ENCODE measurements at places on chromosomes 6 and 20.
A peak's percentile ranks its signal among the peaks of the same experiment; 100 is the strongest.

DNA sequence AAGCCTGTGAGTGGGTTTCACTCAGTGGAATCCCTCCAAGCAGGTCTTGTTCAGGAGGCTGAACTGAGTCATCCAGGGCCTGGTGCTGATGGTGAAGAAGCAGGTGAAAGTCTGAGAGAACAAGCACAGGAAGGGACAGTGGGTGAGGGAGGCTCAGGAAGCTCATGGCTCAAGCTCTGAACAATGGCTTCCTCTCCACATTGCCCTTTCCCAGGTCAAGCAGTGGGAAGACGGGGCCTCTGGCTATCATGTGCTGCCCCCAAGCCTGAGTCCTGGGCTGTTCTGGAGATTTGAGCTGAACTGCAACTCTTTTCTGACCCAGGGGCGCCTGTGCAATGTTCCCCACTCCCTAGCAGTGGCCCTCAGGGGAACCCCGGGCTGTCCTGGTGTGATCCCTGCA lies 3.4 kb downstream of the CST9L start:
- no peak for DNase-seq

DNA sequence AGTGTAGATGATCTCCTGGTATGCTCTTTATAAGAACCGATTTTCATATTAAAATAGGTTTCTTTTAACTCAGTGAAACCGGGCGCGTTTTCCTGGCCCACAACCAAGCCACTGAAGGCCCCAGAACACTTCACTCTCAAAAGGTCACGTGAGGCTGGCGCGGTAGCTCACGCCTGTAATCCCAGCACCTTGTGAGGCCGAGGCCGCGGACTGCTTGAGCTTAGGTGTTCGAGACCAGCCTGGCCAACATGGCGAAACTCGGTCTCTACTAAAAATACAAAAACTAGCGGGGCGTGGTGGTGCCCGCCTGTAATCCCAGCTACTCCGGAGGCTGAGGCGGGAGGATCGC lies 402 bp upstream of the TAF8 start:
- peak; percentile 81 for DNase-seq

GRCh38 chr6:34341481-34341971 lies 50.9 kb downstream of the NUDT3 start:
- no peak for DNase-seq

GRCh38 chr20:62879275-62880146 lies 17.9 kb upstream of the TCFL5 start:
- DNase-seq, result no peak

DNA sequence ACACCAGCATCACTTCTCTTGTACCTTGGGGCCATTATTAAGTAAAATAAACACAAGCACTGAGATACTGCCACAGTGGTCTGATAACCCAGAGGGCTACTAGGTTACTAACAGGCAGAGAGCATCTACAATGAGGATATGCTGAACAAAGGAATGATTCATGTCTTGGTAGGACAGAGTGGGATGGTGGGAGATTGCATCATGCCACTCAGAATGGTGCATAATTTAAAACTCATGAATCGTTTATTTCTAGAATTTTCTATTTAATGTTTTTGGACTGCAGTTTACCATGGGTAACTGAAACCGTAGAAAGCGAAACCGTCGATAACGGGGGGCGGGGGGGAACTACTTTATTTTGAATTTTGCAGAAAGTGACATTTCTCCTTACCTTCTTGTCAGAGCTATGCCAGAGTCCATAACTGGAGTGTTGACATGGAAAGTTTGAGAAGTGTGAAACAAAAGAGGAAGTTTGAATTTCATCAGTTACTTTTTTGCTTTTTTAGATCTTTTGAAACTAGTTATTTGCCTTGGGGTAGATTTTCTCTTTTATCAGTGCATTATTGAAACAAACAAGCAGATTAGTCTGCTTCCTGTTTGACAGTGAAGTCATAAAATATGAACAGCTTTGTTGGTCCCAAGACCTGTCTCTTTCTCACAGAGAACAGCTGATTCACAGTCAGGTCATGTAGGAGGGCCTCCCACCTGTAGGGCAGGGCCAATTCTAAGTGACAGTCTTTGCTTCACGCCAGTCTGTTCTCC lies 124.9 kb downstream of the KLHL32 start:
- DNase-seq, result peak; percentile 28

DNA sequence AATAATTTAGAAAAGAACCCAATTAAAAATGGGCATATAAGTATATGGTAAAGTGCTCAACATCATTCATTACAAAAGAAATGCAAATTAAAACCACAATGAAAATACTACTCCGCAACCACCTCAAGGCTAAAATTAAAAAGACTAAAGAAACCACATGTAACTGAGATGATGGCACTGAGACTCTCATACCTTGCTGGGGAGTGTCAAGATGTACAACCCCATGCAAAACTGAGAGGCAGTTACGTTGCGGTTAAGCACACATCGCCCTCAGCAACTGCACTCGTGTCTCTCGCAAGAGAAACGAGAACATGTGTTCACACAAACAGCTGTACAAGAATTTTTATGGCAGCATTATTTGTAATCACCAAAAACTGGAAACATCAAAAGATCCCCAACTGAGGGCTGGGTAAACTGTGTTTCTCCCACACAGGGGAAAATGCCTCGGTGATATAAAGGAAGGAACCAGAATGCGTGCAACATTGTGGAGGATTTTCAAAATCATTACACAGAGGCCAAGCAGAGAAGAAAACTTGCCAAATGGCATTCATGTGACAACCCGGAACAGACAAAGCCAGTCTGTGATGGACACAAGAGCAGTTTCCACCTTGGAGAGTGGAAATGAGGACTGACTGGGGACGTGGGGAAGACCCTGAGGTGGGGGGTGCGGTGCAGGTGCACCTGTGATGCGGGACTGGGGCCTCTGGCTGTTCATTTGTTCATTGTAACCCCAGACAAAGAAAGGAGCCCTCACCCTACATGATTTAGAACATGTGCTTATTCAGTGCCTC lies 144.9 kb downstream of the WDR27 start:
- no peak for DNase-seq

- no peak for DNase-seq
Observed at GRCh38 chr6:6393069-6393529, 72.6 kb upstream of the F13A1 start.

GRCh38 chr20:61799928-61800327 lies 265.8 kb downstream of the TAF4 start:
- no peak for DNase-seq

- peak; percentile 67 for DNase-seq
Observed at GRCh38 chr6:31498748-31499147, 803 bp downstream of the MICB start.

- no peak for DNase-seq
Observed at GRCh38 chr6:35473075-35473849, 5.1 kb downstream of the RPL10A start.

- DNase-seq, result peak; percentile 52
Observed at GRCh38 chr6:152669895-152670294, 27.8 kb upstream of the MYCT1 start.

GRCh38 chr20:41617059-41617901 lies 897 bp downstream of the CHD6 start:
- DNase-seq, result peak; percentile 60

- DNase-seq, result no peak
Observed at GRCh38 chr6:111843347-111844147, 29.7 kb downstream of the FYN start.

DNA sequence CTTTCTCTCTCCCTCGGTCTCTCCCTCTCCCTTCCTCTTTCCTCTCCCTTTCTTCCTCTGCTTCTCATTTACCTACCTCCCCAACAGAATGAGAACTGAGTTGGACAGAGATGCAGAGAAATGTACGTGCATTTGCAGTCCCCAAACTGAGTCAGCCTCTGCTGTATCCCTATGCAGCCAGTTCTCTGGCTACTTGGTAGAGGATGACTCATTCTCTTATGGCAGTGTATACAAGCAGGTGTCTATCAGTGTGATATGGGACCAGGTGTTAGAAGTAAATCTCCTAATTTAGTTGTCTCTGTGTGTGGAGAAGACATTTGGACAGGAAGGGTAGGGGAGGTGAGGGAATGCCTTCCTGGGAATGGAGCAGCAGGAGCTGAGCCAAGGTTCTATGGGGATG lies 470.8 kb downstream of the CD109 start:
- peak; percentile 89 for DNase-seq

GRCh38 chr6:91142154-91142553 lies 555.3 kb upstream of the MAP3K7 start:
- no peak for DNase-seq

GRCh38 chr6:151576633-151577032 lies 82.8 kb downstream of the CCDC170 start:
- DNase-seq, result no peak

GRCh38 chr6:161503570-161503969 lies 229.7 kb upstream of the AGPAT4 start:
- DNase-seq, result no peak

DNA sequence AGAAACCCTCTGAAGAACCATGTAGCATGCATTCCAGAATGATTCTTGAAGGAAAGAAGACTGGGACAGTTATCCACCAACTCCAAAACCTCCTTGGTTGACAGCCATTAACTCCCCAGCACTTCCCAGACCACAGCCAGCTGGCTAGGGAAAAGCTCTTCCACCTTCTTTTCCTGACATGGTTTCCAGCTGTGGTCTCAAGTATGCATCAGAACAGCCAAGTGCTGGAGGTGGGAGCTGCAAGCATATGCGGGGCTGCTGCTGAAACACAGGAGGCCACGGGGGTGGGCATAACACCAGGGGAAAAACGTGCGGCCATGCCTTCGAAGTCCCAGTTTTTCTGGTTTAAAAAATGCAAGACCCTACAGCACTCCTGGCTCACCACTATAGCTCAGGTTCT lies 108.0 kb upstream of the FAM184A start:
- no peak for DNase-seq

- DNase-seq, result no peak
Observed at GRCh38 chr20:36644706-36645095, 1.3 kb downstream of the SLA2 start.

DNA sequence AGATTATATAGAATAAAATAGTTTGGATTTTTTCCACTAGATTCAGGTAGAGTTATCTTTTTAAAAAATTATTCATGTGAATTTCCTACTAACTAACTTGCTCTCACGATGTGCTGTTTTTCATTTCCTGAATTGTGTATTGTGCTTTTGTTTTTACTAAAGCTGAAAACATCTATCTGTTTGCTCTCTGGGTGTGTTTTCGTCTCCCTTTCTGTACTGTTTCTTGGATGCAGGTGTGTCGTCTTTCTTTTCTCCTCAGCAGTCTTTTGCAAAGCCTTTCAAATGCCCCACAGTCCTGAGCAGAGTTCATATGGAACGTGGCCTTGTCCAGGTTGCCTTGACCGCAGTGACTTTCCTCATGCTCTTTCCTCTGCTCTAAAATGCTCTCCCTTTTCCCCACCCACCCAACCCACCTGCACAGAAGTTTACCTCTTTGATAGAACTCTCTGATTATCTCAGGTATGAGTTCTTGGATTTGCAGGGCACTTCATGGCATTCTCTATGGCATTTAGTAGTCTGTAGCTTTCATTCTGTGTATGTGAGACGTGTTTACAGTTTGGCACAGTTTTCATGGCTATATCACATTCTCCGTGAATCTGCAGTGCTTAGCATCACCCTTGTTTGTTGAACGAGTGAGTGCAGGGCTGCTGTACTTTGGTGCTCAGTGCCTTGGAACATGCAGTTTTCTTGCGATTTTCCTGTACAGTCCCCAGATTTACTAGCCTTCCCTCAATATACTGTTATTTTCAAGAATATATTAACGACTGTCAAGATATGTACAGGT lies 77.1 kb downstream of the FARS2 start:
- peak; percentile 17 for DNase-seq

DNA sequence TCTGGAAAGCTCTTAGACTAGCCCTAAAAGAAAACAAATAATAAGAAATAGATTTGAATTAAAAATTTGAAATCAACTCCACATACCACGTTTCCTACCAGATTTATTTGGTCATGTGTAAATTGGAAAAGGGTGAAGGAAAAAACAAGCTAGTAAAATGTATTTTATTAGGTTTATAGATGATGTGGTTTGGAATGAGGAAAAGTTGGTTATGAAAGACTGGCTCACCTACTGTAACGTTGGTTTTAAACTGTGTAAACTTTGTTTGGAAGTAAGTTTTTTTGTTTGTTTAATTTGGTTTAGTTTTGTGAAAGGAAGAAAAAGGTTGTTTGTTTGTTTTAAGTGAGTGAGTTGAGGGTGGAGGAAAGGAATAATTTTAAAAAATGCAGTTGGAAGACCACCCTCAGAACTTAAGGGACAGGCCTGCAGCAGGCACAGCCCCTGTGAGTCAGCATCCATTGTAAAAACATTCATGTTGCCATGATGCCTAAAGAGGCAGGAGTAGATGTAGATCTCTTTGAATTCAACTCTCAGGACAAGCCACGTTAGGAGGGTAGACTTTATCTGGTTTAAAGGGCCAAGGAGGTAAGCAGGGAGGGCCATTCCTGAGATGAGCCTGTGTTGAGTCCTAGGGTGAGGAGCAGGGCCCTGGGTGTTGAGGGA lies 93.7 kb upstream of the SCGN start:
- no peak for DNase-seq

- DNase-seq, result no peak
Observed at GRCh38 chr6:120876424-120876823, 457.9 kb downstream of the TBC1D32 start.

- no peak for DNase-seq
Observed at GRCh38 chr6:22636452-22636851, 67.1 kb downstream of the HDGFL1 start.

- no peak for DNase-seq
Observed at GRCh38 chr6:163984124-163984936, 569.8 kb downstream of the QKI start.

GRCh38 chr6:43668151-43669028 lies 19.2 kb downstream of the MRPS18A start:
- peak; percentile 91 for DNase-seq

GRCh38 chr6:63671098-63671754 lies 35.6 kb downstream of the PHF3 start:
- no peak for DNase-seq

DNA sequence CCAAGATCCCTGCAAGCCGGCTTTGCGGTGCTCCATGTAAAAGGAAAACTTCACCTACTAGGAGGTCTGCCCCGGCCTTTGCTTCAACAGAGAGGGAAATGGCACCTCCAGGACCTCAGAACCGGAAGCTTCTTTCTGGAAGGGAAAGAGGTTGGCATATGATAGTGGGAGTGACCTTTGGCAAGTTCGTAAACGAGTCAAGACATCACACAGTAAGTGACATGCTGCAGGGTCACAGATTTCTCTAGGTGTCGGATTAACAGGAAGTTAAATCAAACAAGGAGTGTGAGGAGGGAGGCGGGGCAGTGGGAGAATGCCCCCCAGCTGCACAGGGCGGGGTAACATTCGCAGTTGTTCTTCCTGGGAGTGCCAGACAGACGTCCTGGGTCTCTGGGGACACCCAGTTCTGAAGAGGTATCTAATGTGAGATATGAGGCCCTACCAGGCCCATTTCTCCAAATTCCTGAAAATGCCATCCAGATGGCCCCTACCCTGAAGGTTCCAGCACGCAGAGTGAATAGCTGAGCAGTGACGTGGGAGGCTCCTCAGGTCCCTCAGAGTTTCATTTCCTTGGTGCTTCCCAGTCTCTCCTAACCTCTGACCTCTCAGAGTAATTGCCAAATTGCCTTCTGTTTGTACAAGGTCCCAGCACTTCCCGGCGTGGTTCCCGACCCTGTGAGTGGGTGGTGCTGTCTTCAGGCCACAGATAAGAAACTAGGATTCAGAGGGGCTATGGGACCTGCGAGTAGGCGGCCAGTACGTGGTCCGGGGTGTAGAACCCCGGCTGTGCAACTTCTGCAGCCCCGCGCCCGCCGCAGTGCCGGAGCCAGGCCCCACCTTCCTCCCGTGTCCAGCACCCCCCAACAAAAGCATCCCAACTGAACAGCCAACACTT lies 1.9 kb downstream of the RRBP1 start:
- peak; percentile 23 for DNase-seq
